ENCODE measurements at places on chromosomes 16 and 17.

- peak; percentile 93 for DNase-seq
These were observed 3.0 kb downstream of the DOC2B start for GRCh38 chr17:178292-179065.

- no peak for DNase-seq
These were observed 24.6 kb upstream of the SHISA9 start for GRCh38 chr16:12876778-12877177.

- no peak for DNase-seq
These were observed 7.5 kb downstream of the UBE2Z start for GRCh38 chr17:48915459-48916282.

GRCh38 chr17:48054238-48055185, 6.4 kb downstream of the NFE2L1 start:
- peak; percentile 97 for DNase-seq

DNA sequence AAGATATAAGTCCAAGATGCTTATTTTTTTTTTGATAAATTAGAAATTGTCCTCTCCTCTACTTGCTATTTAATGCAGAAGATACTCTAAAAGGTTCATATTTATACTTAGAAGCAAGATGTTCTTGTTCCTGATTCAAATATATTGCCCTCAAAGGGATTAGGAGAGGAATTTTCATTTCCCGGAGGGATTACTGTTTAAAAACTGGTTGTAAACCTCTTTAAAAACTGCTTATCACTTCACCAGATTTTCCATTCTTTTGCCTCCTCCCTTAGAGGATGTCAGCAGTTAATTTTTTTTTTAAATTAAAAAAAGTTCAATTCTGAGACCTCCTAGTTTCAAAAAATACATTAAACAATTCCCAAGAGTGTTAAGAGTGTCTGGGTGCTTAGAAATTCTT, 2.8 kb downstream of the TENT4B start:
- no peak for DNase-seq

- no peak for DNase-seq
These were observed 33.1 kb downstream of the COG4 start for GRCh38 chr16:70490261-70490660.

DNA sequence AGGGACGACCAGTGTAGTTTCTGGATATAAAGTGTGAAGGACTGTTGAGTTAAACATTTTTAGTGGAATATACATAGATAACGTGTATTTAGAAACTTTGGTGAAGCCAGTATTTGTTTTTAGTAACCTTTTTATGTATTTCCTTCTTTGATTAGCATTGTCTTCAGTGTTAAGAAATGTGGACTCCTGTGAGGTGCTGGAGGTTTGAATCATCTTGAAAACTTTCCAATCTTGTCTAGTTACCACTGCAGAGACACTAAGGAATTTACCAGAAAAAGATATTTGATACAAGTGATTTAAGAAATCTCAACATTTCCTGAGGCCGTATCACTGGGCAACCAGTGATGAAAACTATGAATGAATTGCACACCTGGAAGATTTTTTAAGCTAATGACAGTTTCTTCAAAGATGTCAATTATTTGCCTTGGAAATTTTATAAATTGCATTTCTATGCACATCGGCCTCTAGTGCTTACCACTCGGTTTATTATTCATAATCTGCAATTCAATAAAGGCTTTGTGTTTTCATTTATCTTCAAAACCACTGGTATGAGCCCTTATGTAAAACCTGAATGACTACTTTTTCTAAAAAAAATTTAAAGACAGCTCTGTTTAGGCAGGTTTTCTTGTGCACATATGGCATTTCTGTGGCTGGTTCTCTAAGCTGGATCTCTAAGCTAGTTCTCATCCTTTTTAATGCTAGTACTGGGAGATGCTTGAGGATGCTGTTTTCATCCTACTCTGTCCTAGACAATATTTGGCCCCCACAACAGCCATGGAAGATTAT, 31.4 kb upstream of the ADCY7 start:
- no peak for DNase-seq

- DNase-seq: no peak
These were observed 32.8 kb downstream of the DRC3 start for GRCh38 chr17:18005496-18005895.

- no peak for DNase-seq
These were observed 696.8 kb upstream of the SOX9 start for GRCh38 chr17:71423871-71424546.

- no peak for DNase-seq
These were observed 13.9 kb upstream of the CYTH1 start for GRCh38 chr17:78795861-78796516.

- DNase-seq: no peak
These were observed 21.8 kb upstream of the KIF19 start for GRCh38 chr17:74304184-74304583.

DNA sequence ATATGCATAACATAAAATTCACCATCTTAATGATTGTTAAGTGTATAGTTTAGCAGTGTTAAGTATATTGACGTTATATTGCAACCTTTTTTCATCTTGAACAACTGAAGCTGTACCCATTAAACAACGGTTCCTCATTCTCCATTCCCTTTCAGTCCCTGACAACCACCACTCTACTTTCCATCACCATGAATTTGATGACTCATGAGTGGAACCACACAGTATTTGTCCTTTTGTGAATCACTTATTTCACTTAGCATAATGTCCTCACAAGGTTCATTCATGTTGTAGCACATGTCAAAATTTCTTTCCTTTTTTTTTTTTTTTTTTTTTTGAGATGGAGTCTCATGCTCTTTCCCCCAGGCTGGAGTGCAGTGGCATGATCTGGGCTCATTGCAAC, 46.0 kb downstream of the HOXB1 start:
- no peak for DNase-seq

DNA sequence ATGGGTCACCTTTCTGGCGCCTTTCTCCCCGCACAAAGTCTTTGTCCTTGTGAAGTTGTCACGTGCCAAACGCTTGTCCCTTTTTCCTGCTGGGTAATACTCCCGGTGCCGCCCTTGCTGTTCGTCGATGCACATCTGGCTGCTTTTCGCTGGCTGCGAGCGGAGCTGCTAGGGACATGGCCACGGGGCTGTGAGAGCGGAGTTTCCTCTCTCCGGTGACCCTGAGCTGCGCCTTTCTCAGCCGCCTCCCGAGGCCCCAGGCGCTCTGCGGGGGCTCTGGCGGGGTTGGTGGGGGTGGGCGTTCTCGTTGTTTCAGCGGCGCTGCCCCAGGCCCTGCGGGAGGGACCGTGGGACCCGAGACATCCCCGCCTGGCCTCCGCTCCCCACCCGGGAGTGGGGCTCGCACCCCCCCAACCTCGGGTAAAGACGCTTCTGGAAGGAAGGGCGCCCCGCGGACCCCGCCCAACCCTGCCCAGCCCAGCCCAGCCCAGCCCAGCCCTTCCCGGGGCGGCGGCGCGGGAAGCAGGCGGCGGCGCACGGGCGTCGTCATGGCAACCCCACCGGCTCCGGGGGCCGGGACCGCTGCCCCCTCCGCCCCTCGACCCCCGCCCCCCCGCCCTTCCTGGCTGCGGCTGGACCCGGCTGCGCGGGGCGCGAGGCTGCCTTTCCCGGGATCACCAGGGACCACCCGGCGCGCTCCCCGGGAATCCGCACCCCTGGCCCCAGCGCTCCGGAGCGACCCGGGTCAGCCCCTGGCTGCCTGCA, 12.3 kb downstream of the CHMP6 start:
- DNase-seq: peak; percentile 80
